ENCODE measurements at places on chromosomes 6 and 20. TPM values are rescaled to one million over a fixed set of nuclear protein-coding genes. Genes with fewer than 3 reads are reported as not detected.

Gene MCCD1
- not detected for total RNA-seq

Gene RAB5IF
- 58.0 TPM for total RNA-seq

Gene SLC32A1
- total RNA-seq, result not detected

Gene SCGN
- total RNA-seq, result not detected

Gene CTAGE9
- not detected for total RNA-seq

Gene DCDC2
- total RNA-seq, result not detected

Gene KIAA0408
- total RNA-seq, result 1.3 TPM

Gene OXT
- not detected for total RNA-seq

Gene RAB23
- total RNA-seq, result 68.0 TPM

Gene CALHM5
- 4.4 TPM for total RNA-seq

Gene TRAPPC3L
- under 0.01 TPM for total RNA-seq

Gene TFAP2D
- not detected for total RNA-seq

Gene BPIFA1
- total RNA-seq, result not detected

Gene FOXQ1
- total RNA-seq, result 2.0 TPM

Gene PRPF6
- 52.0 TPM for total RNA-seq

Gene GJA1
- total RNA-seq, result 209 TPM

All from fibroblast of lung (primary cell).